ENCODE measurements at places on chromosomes 6 and 20.
A peak's percentile ranks its signal among the peaks of the same experiment; 100 is the strongest.

DNA sequence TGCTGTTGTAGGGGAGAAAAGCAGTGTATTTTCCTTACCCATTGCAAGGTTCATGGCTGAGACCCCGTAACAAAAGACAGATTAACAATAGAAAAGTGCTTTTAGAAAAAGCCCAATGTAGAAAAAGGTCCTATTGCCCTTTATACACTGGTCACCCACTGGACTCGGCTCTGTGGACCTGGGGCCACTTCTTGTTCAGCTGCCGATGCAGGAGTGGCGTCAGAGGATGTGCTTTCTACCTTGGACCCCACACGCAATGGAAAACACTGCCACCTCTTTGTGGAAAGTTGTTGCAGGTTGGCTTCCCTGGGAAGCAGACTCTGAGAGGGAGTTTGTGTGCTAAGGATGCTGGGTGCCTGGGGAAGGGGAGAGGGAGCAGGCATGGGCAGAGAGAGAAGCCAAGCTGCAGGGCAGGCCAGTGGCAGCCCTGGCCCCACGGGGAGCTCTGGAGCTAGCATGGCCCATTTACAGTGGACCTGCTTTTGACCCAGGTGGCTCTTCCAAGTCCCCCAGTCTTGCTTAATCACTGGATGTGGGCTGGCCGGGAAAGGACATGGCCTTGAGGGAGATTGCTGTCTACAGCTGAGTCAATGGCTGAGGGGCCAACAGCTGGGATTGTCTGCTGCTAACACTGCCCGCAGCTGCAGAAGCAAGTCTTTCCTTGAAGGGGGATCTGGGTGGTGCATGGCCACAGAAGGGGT, 142.9 kb downstream of the CDC5L start:
- DNase-seq, result no peak

DNA sequence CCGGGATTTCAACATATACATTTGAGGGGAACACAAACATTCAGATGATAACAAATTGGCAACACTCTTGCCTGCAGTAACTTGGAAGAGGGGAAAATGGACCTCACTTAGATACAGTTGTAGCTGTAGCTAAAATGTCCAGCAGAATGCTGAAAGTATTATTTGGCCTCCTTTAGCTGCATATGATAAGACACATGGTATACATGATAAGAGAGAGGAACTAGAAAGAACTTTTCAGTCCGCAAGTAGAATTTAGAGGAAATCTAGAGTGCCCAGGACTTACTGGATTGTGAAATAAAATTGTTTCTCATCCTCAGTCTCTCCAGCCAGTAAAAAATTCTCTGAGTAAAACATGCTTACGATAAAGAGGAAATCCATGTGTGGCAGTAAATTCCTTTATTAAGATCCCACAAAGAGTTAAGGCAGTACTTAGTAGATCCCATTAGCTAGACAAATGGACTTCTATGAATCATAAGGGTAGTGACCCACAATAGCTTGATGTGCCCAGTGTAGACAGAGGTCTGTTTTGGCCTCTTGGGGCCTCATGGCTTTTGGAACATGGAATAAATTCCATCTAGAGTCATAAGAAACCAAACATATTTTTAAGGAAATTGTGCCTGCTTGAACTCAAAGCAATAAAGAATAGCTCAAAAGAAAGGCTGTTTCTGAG, 87.9 kb upstream of the RBM24 start:
- no peak for DNase-seq

GRCh38 chr20:23286346-23286745, 64.2 kb upstream of the NXT1 start:
- no peak for DNase-seq

- no peak for DNase-seq
Observed at GRCh38 chr6:36169023-36170007, 27.2 kb upstream of the BRPF3 start.

DNA sequence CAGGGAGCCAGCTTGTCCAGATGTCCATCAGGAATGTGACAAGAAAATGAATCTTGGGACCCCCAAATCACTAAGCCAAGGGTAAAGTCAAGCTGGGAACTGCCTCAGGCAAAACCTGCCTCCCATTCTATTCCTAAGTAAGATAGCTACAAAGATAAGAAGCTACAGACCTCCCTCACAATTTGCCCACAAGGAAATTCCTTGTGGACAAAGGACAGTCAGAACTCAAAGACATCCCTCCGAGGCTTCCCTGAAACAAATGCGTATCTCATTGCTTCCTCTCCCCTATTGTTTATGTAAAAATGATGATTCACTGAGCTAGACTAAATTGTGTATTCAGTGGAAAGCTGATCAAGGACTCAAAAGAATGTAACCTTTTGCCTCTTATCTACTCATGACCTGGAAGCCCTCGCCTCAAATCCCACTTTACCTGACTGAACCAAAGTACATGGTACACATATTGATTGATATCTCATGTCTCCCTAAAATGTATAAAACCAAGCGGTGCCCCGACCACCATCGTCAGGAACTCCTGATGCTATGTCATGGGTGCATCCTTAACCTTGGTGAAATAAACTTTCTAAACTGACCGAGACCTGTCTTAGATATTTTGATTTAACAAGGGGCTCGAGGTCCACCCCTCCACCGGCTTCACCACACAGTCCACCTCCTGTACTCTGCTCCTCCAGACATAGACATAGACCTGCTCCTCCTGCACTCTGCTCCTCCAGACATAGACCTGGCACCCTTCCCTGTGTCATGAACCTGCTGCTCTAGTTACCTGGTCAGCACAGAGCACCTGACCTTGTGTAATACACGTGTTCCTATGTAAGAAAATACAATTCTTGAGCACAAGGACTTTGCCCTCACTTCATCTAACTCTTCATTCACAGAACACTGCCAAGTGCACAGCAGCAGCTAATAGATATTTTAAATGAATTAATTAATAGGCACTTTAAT, 81.4 kb downstream of the WDR27 start:
- DNase-seq, result no peak

DNA sequence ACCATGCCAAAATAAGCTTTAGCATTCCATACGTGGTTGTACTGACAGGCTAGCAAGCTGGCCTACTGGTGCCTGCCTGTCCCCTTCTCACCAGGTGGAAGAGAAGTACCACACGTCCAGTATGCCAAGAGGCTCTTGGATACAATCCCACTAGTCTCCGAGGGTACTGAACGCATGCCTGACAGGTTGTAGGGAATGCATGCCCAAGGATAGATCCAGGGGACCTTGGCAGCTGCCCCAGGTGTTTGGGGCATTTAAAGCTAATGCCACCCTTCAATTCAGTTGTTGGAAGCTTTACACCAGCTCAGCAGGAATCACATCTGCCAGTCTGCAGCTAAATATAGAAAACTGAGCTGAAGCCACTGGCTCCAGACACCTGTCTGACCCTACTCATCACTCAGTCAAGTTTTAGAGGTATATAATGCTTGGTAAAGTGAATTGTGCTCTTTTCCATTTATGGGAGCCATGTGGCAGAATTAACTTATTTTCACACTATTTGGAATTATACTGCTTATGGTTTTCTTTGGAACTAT, 4.9 kb downstream of the TUBB2B start:
- DNase-seq, result peak; percentile 7

DNA sequence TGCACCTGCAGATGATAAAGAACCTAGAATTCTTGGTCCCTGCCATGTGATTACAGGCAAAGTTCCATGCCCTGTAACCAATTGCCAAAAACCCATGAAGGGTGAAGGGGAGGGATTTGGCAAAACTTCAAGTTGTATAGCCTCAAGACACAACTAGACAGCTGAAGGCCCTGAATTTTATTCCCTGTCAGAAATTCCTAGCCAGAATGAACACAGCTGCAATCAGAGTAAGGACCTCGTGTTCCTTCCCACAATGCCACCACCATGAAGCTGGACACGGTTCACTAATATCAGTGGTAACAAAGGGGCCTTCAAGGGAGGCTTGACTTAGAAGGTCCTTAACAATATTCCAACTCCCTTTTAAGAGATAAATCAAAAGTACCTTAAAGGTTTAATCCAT, 22.5 kb upstream of the IRAK1BP1 start:
- DNase-seq, result no peak

DNA sequence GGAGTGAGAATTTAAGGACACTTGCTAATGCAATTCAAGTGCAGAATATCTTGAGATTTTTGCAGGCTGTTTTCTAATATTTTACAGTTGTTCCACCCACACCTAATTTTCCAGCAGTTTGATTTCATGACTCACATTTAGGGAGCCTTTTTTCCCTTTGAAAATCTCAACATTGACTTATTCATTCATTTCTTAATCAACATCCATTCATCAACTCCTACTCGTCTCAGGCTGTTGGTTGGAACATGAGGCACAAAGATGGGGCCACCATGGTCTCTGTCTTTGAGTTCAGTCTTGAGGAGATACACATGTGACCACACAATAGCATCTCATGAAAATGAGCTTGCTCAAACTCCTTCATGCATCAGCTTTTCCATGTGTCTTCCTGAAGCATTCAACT, 135.6 kb downstream of the UNC5CL start:
- no peak for DNase-seq

- no peak for DNase-seq
Observed at GRCh38 chr6:50143011-50143719, 93.4 kb upstream of the DEFB112 start.

- DNase-seq, result no peak
Observed at GRCh38 chr6:107728564-107728897, 95.6 kb downstream of the SCML4 start.

DNA sequence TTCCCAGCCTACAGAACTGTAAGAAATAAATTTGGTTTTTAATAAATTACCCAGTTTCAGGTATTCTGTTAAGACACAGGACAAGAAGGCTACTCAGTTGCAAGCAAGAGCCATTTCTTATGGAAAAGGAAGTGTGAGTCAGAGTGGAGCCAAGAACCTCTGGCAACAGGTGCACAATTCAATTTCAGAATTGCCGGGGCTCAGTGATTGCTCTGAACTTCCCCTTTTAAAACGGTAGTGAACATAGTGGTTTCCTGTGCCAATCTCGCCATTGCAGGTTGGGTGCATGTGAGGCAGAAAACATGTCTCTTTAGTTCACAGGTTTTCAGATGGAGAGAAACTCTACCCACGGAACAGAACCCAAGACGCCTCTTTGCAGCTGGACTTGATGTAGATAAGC, 16.4 kb downstream of the PIGT start:
- DNase-seq, result no peak

- peak; percentile 72 for DNase-seq
Observed at GRCh38 chr20:37567331-37567665, 39.6 kb upstream of the BLCAP start.

- no peak for DNase-seq
Observed at GRCh38 chr6:34011264-34011663, 134.6 kb downstream of the GRM4 start.
